Anterior cingulate cortex (tissue), 58 donors: ENCODE measurements at places on chromosomes 5 and 9.

DNA sequence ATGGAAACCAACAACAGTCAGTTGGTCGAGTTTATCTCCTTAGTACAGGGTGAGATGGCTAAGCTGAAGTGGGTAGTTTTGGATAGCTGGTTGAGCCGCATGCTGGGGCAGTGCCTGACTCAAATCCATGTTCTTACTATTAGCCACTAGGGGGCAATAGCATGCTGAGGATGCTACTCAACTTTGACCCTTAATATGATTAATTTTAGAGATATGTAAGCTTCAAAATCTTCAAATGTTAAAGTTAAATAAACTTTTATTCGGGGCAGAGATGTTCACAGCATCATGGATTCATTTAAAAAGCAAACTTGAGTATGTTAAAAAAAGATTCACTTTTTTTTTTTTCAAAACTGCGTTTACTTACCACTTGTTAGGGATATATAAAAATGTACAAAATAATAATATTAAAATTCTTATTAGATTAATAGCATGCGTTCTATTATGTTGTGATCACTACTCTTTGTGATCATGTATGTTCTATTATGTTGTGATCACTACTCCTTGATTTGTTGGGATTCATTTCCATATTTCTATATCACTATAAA is 57.0 kb downstream of the C9orf153 start:
- no peak for DNase-seq

GRCh38 chr9:32177396-32177795 is 207.0 kb upstream of the ACO1 start:
- no peak for DNase-seq

GRCh38 chr9:111566234-111566633 is 33.2 kb downstream of the PTGR1 start:
- DNase-seq: no peak

GRCh38 chr9:79895232-79895631 is 323.5 kb downstream of the TLE4 start:
- no peak for DNase-seq

DNA sequence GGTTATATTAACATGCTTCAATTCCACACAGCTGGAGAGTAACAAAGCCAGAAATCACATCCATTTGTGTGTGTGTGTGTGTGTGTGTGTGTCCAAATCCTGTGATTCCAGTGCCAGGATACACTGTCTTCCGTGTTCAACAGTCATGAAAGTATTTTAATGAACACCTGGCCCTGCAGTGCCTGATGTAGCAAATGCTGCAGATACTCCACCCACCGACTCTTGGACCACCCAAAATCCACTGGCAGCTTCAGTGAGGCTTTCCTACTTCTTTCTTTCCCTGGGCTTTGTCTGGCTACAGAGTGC is 13.1 kb upstream of the INSYN2B start:
- DNase-seq: no peak

DNA sequence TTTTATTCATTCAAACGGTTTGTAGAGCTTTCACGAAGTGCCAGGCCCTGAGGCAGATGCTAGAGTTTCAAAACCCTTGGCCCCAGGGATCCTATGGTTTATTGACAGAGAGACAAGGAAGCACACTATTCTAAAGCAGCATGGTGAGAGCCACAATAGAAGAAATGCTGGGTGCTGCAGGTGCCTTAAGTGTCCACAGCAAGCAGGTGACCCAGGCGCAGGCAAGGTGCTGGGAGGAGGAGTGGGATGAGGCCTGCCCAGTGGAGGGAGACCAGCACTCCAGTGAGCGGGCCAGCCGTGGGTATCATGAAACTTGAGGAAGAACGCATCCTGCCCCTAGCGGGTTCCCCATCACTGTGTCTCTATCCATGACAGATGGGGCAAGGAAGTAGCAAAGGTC is 71.0 kb downstream of the OSMR start:
- no peak for DNase-seq

DNA sequence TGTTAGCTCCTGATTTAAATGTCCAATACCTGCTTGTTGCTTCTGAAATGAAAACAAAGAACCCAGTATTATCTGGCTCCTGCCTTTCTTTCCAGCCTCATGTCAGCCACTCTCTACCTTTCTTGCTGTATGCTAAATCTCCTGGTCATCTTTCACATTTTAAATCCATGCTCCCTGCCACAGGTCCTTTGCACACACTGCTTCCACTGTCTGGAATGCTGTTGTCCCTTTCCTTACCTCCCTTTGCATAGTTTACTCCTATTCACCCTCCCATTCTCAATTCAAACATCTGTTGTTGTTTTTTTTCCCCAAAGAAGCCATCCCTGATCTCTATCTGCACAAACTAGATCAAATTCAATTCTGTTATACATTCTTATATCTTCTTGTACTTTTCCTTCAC is 97.0 kb upstream of the NR4A3 start:
- no peak for DNase-seq

- no peak for DNase-seq
Observed at GRCh38 chr9:32705059-32705458, 69.6 kb upstream of the TAF1L start.

DNA sequence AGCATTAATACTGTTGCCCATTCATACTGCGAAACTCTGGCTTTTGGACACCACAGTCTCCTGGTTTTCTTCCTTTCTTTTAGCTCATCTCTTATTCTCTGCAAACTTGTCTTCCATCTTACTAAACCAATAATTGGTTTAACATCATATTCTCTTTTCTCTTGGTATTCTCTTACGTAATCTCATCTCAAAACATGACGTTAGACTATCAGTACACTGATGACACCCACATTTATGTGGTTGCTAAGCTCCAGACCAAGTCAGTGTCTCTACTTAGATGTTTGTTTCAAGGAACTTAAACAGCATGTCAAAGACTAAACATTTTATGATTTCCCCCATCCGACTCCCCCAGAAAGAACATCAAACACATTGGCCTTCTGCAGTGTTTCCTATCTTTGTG is 2.1 kb downstream of the PRRC1 start:
- no peak for DNase-seq

DNA sequence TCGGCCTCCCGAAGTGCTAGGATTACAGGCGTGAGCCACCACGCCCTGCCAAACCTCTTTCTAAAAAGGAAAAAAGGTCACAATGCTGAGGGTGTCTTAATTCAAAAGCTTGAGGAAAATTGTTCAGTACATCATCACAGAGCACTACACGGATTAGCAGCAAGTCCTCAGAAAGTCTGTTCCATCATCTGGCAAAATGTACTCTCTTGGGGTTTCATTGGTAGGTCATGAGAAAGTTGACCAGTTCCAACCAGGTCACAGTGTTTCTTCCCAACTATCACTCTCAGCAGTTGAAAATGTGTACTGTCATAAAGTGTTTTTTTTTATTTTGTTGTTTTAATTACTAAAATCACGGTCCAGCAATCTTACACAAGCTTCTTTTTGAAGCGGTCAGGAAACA is 299.6 kb downstream of the FBXL7 start:
- no peak for DNase-seq

DNA sequence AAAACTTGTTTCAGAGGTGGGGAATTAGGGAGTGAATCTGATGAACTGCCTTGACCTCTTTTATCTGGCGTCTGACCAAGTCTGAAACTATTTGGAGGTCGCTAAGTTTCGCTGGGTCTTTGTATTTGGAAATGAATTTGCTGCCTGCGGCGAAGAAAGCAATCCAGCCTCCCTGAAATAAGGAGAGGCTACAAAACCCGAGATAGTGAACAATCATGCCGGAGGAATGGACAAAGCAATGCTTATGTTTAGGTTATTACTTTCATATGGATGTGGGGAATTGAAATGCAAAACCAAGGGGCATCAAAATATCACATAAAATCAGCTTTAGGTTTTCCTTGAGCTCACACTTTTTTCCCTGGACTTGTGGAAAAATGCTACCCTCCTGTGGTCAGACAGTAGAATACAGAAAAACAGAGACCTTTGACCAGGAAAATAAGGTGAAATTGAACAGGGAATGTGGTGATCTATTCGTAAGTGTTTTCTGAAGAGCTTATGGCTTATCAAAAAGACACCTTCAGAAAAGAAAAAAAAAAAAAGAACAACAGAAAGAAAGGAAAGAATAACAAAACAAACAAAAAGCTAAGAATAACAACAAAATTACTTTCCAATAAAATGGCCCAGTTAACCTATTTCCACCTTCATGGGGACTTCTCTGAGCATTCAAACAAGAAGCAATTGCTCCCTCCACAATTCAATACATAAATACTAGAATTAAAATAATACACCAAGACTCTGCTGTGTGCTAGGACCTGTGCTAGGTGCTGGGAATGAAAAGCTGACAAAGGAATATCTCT is 68.6 kb upstream of the DPYSL3 start:
- no peak for DNase-seq
